ENCODE measurements at places on chromosomes 1 and 21. TPM values are rescaled to one million over a fixed set of nuclear protein-coding genes. Genes with fewer than 3 reads are reported as not detected.
A peak's percentile ranks its signal among the peaks of the same experiment; 100 is the strongest.

OR2M3 gene
- 0.03 TPM for total RNA-seq

- no peaks in the 10 kb centered on the region for H3K36me3 ChIP-seq
- peaks cover 5% of the 10 kb centered on the region for H3K27me3 ChIP-seq
- no peak for DNase-seq
- H3K4me1 ChIP-seq, result peaks cover 18% of the 10 kb centered on the region
- H3K27ac ChIP-seq, result no peak overlapping the region
These were observed 27.4 kb upstream of the KIRREL1 start for GRCh38 chr1:157966031-157966537.

GRCh38 chr1:31627930-31628559 lies 10.6 kb downstream of the HCRTR1 start:
- H3K4me1 ChIP-seq, result peaks cover 27% of the 10 kb centered on the region
- peak overlapping the region; percentile 53 for H3K27ac ChIP-seq
- no peaks in the 10 kb centered on the region for H3K36me3 ChIP-seq

- no peak overlapping the region for H3K4me3 ChIP-seq
- H3K4me1 ChIP-seq, result no peaks in the 10 kb centered on the region
- DNase-seq, result no peak
- H3K36me3 ChIP-seq, result no peaks in the 10 kb centered on the region
- no peaks in the 10 kb centered on the region for H3K27me3 ChIP-seq
These were observed 228.2 kb downstream of the DNM3 start for GRCh38 chr1:172069534-172069933.

GRCh38 chr1:85815906-85816305 lies 107.7 kb upstream of the ZNHIT6 start:
- H3K4me3 ChIP-seq, result no peak overlapping the region
- H3K27ac ChIP-seq, result no peak overlapping the region
- DNase-seq, result no peak

LEFTY1 gene
- total RNA-seq, result not detected

DNA sequence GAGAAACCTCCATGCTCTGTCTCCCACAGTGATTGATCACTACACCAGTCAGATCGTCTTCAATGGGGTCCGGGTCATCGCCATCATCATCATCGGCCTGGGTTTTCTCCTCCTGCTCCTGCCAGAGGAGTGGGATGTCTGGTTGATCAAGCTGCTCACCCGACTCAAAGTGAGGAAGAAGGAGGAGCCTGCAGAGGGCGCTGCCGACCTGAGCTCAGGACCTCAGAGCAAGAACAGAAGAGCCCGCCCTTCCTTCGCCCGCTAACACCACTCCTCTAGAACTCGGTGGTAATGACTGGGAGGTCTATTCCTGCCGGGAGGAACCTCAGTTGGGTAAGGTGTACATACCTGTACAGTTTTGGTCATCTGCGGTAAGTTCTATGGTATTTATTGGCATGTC lies 50.3 kb upstream of the COA6 start:
- H3K36me3 ChIP-seq, result no peaks in the 10 kb centered on the region
- DNase-seq, result peak; percentile 41
- no peaks in the 10 kb centered on the region for H3K27me3 ChIP-seq
- H3K4me3 ChIP-seq, result no peak overlapping the region
- H3K4me1 ChIP-seq, result no peaks in the 10 kb centered on the region
- no peak overlapping the region for H3K27ac ChIP-seq

DNA sequence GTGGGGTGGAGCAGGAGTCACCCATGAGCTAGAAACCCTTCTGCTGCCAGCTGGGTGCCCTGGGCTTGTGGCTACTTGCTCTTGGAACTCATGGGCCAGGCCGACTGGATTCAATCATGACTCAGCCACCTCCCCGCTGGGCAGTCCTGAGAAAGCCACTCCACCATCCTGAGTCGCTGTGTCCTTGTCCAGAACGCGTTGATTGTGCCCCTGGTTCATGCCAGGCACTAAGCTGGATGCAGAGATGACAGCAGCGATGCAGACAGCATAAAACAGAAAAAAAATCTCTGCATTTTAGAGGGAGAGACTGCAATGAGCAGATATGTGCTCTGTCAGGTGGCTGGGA lies 10.6 kb downstream of the PADI1 start:
- H3K27me3 ChIP-seq, result peaks cover 25% of the 10 kb centered on the region
- H3K4me1 ChIP-seq, result no peaks in the 10 kb centered on the region
- H3K4me3 ChIP-seq, result no peak overlapping the region
- no peak overlapping the region for H3K27ac ChIP-seq
